ENCODE measurements at places on chromosomes 7 and 10. TPM values are rescaled to one million over a fixed set of nuclear protein-coding genes. Genes with fewer than 3 reads are reported as not detected.

NSUN6 gene
- total RNA-seq, result 24.7 TPM

GRCh38 chr10:69332278-69333010 lies 54.1 kb downstream of the HK1 start:
- DNase-seq, result no peak

RNF148 gene
- not detected for total RNA-seq

STEAP4 gene
- 89.8 TPM for total RNA-seq

ZP3 gene
- total RNA-seq, result 19.4 TPM

NCF1 gene
- total RNA-seq, result 2.0 TPM

ZNF786 gene
- 6.9 TPM for total RNA-seq

DNA sequence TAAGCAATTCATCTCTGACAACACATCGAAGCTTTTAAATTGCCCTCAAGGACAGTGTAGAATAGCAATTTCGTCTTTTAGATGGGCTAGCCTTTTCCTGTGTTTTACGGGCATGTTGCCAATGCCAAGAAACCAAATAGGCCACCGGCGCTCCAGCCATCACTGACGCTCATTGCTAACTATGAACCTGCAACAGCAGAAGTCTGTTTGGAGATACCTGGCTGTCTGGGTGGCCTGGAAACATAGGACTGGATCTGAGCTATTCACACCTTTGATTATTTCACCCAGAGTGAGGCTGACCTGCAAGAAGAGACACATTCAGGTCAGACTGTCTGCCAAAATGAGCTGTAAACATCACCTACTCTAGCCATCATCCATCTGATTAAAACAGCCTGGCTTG lies 12.0 kb downstream of the KPNA7 start:
- DNase-seq, result no peak

IQUB gene
- total RNA-seq, result 5.4 TPM

DNA sequence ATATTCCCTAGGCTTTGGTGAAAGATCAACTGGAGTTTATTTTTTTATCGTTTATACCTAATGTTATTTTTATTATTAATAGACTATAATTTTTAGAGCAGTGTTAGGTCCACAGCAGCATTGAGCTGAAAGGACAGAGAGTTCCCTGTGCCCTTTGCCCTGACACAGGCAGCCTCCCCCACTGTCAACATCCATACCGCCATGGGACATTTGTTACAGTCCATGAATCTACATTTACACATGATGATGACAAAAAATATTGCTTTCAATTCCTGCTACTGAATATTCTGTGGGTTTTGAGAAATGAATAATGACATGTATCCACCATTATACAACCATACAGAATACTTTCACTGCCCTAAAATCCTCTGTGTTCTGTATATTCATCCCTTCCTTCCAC lies 1297.5 kb upstream of the SORCS1 start:
- DNase-seq, result no peak

- no peak for DNase-seq
Measured at GRCh38 chr10:70035531-70035930, 17.1 kb upstream of the MACROH2A2 start.

Data from tibial nerve (tissue), 4 donors.